ENCODE measurements at places on chromosomes 3 and 15.
A peak's percentile ranks its signal among the peaks of the same experiment; 100 is the strongest.

DNA sequence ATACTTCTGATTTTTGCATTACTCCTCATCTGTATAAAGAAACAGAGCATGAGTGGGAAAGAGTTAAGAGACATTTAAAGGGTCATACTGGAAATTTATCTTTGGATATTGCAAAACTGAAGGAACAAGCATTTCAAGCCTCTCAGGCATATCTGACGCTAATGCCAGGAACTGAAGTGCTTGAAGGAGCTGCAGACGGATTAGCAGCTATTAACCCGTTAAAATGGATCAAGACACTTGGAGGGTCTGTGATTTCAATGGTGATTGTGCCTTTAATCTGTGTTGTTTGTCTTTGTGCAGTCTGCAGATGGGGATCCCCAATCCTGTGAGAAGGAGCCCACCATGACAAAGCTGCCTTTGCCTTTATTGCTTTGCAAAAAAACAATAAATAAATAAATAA, 202.5 kb upstream of the UBE3A start:
- DNase-seq: no peak

DNA sequence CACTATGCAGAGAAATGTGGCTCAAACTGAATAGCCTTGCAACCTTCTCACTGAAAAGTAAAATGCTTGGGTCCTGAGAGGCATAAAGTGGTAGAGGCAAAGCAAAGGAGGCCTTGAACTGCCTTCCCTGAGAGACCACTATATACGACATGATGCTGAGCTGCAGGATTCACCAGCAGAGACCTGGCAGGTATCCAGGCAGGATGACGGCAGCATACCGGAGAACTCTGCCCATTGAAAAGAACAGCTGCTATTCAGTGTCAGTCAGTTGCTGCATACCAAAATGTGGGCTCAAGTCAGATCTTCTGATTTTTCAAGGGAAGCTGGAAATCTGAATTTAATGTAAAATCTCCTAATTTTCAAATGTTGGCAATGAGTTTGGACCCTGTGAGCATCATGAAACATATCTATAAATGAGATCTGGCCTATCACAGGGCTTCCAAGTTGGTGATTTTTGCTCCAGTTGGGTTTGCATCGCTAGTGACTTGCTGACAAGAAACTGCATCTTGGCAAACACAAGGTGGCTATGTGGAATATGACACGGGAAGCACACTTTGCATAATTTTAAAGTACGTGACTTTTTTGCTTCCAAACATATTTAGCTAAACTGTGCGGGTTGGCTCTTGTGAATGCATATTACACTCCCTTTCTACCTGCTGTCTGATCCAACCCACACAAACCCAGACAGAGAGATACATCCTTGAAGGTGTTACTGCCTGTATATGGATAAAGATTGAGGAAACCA, 529.0 kb downstream of the AGBL1 start:
- no peak for DNase-seq

DNA sequence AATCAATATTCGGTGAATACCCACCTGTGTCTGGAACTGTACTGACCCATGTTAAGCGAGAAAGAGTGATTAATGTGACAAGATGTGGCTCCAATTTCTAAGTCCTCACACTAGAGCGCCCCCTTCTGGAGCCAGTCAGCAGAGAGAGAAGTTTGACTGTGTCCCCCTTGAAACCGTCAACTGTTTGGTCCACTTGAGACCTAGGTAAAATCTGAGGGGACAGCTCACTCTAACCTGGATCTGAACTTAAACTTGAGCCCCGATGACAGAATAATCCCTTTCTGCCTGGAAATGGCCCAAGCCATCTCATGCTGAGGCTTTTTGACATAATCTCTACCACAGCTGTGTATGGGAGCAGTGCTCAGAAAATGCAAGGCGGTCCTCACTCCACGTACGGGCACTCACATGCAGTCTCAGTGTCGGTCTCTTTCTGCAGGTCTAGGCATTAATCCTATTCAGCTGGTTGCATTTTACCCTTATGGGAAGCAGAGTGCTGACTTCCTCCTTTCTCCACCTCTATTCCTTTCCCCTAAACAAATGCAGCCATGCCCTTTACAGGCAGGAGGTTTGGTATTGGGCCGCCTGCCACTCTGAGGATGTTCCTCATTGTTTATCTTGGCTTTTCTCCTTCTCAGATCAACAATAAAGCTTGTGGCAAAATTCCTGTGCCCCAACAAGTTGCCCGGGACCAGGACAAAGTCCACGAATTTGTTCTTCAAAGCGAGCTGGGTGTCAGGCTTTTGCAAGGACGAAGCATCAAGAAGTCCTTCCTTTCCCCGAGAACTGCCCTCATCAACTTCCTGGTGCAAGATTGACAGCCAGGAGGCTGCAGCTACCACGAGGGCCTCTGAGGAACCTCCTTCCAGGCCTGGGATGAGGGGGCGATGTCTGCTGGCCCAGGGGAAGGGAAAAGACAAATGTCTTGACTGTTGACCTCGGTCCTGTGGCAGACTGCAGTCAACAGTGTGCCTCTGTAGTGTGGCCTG, 47.5 kb upstream of the LIMD1 start:
- DNase-seq: no peak

- no peak for DNase-seq
Measured at GRCh38 chr15:79064496-79064895, 26.1 kb downstream of the RASGRF1 start.

DNA sequence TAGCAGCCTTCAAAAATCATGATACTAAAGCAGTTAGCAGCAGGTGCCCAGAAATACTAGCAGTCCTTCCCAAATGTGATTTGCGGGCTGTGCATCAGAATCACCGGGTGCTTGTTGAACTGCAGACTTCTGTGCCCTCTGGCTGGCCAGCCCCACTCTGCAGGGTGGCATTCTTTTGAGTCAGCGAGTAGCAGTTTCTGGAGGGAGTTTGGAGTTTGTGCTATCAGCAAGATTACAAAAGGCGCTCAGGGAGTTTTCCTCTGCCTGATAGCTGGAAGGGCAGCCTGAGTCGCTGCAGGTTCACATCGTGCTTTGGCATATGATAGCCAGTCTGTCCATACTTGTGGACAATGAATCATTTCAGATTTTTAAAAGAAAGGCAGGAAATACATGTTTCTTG, 57.6 kb downstream of the CLDN11 start:
- no peak for DNase-seq

- no peak for DNase-seq
Measured at GRCh38 chr3:10187290-10187876, 22.7 kb downstream of the IRAK2 start.

DNA sequence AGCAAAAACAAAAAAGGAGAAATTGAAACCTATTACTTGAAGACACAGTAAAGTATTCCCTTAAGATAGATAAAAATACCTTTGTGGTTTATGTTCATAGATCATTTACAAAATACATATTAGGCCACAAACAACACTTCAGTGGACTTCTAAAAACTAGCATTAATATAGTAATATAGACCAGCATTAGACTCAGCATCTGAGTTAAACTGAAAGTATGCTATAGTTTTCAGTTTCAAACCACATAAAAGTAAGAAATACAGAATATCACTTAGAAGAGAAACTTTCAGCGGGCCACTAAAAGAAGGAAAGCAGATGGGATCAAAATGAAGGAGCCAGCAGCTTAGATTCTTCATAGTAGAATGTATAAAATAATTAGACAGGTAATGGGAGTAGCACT, 86.6 kb downstream of the MSL2 start:
- no peak for DNase-seq

DNA sequence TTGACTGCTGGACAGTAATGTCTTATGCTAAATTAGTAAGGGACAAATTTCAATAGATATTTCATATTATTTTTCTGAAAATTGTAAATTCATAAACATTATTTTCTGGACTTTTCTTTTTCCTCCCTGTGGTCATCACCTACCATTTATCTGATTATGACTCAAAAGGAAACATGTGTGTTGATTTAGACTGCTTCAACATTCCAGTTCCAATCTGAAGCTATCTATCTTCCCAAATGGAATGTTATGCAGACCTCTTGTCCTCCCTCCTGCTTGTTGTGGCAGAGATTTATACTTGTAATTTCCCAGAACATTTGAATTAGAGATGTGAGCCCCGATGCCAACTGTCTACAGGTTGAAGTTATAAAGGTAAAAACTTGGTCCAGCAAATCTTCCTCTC, 803.4 kb downstream of the TUSC7 start:
- no peak for DNase-seq

- DNase-seq: no peak
Measured at GRCh38 chr15:58628206-58628947, 121.1 kb downstream of the ADAM10 start.

- no peak for DNase-seq
Measured at GRCh38 chr3:152858170-152858800, 23.4 kb downstream of the P2RY1 start.

- no peak for DNase-seq
Measured at GRCh38 chr3:126064627-126065258, 19.2 kb downstream of the SLC41A3 start.

- DNase-seq: no peak
Measured at GRCh38 chr3:47594792-47595191, 16.1 kb upstream of the CSPG5 start.

GRCh38 chr3:51966486-51966885, 768 bp downstream of the PCBP4 start:
- no peak for DNase-seq

DNA sequence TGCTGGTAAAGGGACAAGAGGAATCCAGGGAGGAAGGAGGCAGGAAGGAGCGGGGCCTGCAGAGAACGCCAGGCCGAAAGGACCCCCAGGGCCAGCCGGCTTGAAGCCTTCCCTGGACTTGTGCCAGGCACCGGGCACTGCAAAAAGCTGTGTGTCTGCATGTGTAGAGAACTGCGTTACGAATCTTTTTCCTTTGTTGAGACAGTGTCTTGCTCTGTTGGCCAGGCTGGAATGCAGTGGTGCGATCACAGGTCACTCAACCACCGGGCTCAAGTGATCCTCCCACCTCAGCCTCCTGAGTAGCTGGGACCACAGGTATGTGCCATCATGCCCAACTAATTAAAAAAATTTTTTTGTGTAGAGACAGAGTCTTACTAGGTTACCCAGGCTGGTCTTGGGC, 17.0 kb upstream of the MUC4 start:
- no peak for DNase-seq

DNA sequence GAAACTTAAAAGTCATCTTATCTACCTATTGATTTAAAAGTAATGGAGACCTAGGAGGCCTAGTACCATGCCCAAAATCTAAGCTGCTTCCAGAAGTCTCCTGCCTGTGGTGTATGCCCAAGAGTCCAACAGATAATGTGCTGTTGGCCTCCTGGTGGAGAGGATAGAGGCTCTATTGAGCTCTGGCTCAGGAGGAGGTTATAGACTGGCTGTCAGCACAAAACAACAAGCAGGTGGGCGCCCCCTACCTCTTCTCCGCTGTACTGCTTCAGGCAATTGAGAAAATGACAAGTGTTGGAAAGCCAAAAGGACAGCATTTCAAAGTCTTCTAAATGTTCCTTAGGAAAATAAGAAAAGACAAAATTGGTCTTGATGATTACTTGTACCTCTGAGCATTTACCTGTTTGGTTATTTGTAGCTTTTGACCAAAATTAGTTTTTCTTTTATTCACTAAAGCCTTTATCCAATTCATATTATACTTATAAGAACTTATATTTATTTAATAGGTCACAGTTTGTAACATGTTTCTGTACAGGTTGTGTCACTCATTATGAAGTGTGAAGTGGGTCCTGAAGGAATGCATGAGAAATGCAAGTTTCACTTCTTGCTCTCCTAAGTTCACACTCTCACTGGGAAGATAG, 17.2 kb upstream of the GNB5 start:
- DNase-seq: no peak

DNA sequence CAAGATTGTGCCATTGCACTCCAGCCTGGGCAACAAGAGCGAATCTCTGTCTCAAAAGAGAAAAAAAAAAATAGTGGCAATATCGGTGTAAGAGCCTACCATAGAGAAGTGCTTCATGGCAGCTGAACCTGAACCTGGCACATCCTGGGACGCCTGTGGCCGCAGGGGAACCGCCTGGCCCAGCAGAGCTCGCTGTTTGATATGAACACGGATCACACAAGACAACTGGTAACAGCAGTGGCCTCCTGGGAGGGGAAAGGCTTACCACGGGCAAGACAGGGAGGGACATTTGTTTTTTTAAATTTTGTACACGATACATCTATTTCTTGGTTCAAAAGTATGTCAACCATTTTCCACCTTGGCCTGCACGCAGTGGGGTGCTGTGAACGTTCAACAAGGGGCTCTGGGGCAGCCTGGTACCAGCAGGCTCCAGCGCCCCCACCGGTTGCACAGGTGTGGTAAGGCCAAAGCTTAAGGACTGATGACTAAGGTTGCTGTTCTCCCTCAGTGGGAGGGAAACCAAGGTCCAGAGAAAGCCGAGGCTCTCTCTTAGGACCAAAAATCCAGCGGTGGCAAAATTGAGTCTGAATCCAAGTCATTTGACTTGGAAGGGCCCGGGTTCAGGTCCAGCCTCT, 21.7 kb upstream of the EPHB3 start:
- DNase-seq: no peak

GRCh38 chr3:130384476-130385025, 39.1 kb downstream of the COL6A5 start:
- DNase-seq: no peak

GRCh38 chr3:39808467-39809180, 785 bp upstream of the MYRIP start:
- no peak for DNase-seq

- no peak for DNase-seq
Measured at GRCh38 chr3:160945336-160945735, 159.8 kb downstream of the B3GALNT1 start.

GRCh38 chr3:134601539-134602439, 49.0 kb downstream of the KY start:
- peak; percentile 65 for DNase-seq

- no peak for DNase-seq
Measured at GRCh38 chr3:123256256-123256655, 54.5 kb downstream of the SEC22A start.

DNA sequence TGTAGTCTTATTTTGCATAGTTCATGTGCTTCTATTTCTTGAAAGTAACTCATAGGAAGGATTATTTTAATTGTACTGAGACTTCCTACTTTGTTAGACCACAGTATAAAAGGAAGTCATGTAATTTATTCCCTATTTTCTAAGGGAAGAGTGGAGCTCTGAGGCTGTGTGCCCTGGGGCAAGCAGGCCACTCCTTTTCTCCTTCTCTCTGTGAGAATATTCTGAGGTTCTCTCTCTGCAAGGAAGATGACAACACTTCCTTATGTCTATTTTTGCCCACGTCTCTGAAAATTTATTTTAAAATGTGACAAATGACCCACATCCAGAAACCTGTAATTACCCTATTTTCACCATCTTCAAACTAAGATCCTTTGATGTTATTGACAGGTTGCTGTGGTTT, 11.0 kb downstream of the KCTD6 start:
- no peak for DNase-seq

- peak; percentile 36 for DNase-seq
Measured at GRCh38 chr3:179450901-179451264, 387 bp downstream of the GNB4 start.

DNA sequence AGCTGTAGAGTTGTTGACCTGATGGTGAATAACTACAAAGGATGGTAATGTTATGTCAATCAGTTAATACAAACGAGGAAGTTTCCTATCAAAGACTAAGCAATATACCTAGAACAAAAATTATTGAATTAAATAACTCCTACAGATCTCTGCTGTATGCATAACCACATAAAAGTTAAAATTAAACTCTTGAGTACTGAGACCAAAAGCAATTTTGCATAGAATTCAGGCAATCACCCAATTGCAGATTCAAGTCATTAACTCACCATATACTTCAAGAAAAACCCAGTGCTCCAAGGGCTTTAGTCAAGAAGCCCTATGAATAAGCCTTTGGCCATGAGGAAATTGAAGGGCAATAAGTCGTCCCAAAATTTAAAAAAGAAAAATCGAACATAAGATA, 518.8 kb downstream of the MECOM start:
- DNase-seq: no peak

Data from left renal cortex interstitium (tissue), 4 donors.